IMR-90 (cell line): ENCODE measurements at places on chromosomes 3 and 15. TPM values are rescaled to one million over a fixed set of nuclear protein-coding genes. Genes with fewer than 3 reads are reported as not detected.

- no peaks in the 10 kb centered on the region for H3K36me3 ChIP-seq
- peaks cover 5% of the 10 kb centered on the region for H3K4me1 ChIP-seq
- DNase-seq, result peak; percentile 76
These were observed 35.4 kb upstream of the SPRED1 start for GRCh38 chr15:38217191-38217595.

DNA sequence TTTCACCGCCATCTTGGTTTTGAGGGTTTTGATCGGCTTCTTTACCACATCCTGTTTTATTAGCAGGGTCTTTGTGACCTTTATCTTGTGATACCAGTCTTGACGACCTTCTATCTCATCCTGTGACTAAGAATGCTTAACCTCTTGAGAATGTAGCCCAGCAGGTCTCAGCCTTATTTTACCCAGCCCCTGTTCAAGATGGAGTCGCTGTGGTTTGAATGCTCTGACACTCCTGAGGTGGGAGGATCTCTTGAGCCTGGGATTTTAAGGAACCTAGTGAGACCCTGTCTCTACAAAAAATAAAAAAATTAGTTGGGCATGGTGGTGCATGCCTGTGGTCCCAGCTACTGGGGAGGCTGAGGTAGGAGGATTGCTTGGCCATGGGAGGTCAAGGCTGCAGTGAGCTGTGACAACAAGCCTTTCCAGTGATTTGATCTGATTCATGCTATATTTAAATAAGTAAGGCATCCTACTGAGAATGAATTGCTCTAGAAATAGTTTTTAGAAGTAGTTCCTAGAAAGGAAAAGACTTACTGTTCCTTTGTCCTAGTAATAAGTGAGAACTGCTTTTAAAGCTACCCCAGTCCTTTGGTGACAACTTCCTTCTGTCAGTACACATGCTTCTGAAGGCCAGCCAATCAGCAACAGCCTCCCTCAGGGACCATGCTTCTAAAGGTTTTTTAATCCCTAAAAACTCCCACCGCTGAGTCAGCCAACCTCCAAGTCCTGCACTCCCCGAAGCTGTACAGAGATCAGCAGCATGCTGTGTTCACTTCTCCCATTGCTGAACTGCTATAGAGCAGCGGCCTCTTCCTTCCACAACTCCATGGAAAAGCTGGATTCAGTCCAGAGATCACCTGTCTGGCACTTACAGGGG is 9.1 kb upstream of the CEMIP start:
- H3K4me1 ChIP-seq, result peaks cover 2% of the 10 kb centered on the region; the same call in 1 of the 2 replicates
- no peak overlapping the region for H3K4me3 ChIP-seq
- H3K36me3 ChIP-seq, result no peaks in the 10 kb centered on the region
- H3K27me3 ChIP-seq, result no peaks in the 10 kb centered on the region
- H3K27ac ChIP-seq, result no peak overlapping the region

HRG gene
- not detected in 2 replicates for total RNA-seq

- DNase-seq, result peak; percentile 62
- no peaks in the 10 kb centered on the region; the same call in 1 of the 2 replicates for H3K4me1 ChIP-seq
- 0 out of 2 replicates have a peak, but pooled peaks cover 2% of the 10 kb centered on the region for H3K27me3 ChIP-seq
These were observed 721 bp downstream of the MYEF2 start for GRCh38 chr15:48177383-48177765.

ZIC1 gene
- not detected in 2 replicates for total RNA-seq

GRCh38 chr3:14415501-14415900 is 13.1 kb downstream of the SLC6A6 start:
- peaks cover 40% of the 10 kb centered on the region for H3K4me1 ChIP-seq
- peak; percentile 53 for DNase-seq
- no peak overlapping the region for H3K4me3 ChIP-seq
- peaks cover 43% of the 10 kb centered on the region for H3K36me3 ChIP-seq
- H3K27ac ChIP-seq, result no peak overlapping the region
